ENCODE measurements at places on chromosomes 6 and 20.

- DNase-seq, result no peak
Observed at GRCh38 chr6:13550656-13551055, 23.7 kb upstream of the SIRT5 start.

DNA sequence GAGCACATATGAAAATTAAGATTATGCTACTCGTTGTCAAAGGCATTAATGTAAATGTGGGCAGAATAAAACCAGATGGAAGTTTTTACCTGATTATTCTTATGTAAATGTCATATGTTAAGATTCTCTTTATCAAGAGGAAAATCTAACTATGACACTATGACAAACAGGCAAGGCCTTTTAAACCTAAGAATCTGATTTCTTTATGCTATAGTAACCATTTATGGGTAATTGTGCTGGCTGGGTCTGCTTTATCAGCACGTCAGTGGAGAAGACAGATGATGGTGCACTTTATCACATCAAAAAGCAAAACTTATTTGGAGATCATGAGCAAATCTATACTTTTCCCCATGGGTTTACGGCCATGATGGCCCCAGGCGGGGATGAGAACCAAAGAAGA, 412.0 kb upstream of the NOX3 start:
- DNase-seq, result no peak

DNA sequence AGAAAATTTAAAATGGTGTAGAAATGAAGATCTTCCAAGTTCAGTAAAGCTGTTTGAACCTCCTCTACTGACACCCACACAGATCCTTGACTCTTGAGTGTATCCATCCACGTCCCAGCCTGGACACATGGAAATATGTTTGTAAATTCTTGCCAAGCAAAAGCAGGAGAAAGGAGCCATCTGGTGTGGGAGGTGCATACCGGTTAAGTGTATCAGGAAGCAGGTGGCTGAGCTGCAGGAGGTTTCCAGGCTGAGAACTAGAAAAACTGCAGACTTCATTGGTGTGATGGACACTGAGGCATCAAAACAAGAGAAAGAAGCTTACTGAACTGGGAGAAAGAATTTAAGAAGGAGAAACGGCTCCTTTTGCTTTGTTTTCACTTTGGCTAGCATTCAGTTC, 229.9 kb upstream of the GRIK2 start:
- no peak for DNase-seq

GRCh38 chr6:1271071-1271763, 40.7 kb upstream of the FOXQ1 start:
- no peak for DNase-seq

GRCh38 chr6:2549834-2550233, 200.9 kb downstream of the MYLK4 start:
- no peak for DNase-seq

DNA sequence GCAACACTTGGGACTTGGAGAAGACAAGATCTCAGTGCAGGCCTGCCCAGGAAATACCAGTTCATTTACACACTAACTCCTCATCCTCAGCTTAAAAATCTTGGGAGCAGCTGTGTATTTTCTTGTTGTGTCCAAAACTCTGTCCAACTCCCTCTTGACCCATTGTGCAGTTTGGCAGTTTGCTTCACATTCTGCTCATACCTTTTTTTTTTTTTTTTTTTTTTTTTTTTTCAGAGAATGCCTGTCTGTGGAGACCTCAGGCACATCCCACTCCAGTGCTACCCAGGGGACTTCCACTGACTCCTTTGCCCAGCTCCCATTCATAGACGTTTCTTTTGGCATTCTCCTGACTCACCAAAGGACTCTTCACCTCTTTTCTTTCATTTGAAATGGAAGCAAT, 265.8 kb upstream of the TCF21 start:
- DNase-seq, result no peak

DNA sequence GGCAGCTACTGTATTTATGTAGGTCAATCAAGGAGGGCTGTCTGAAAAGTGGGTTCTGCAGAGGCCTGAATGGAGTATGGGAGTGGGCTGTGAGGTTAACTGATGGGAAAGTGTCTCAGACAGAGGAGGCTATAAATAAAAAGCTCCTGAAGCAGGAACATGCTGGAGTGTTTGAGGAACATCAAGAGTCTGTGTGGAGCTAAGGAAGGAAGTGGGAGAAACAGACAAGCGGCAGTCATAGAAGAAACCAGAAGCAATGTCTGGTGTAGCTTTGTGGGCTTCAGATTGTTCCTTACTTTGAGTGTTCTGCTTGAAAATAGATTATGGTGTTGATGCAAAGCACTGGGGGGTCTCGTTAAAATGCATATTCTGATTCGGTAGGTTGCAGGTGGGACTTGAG, 101.5 kb upstream of the OGFRL1 start:
- DNase-seq, result no peak

GRCh38 chr20:35207950-35208611, 18.4 kb upstream of the MMP24 start:
- peak; percentile 65 for DNase-seq

- DNase-seq, result no peak
Observed at GRCh38 chr6:20691185-20691584, 156.9 kb downstream of the CDKAL1 start.

DNA sequence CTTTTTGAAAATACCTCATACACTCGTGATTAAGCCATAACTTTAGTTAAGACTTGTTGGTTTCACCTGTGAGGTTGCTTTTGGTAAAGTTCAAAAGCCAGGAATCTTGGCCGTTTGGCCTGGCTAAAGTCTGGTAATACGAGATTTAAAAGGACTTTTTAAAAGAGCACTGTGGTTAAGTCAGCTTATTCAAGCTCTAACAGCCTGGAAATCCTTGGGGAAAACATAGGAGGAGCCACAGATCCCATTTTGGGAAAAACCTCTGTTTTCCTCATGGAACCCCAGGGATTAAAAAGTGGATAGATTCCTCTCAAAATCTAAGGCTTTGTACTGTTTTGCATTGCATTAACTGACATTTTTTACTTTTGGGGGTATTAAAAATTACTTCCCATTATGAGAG, 13.7 kb upstream of the SLC22A16 start:
- DNase-seq, result no peak

GRCh38 chr6:78867020-78867369, 356 bp upstream of the IRAK1BP1 start:
- DNase-seq, result no peak

- DNase-seq, result no peak
Observed at GRCh38 chr6:130982135-130982534, 80.9 kb downstream of the EPB41L2 start.

DNA sequence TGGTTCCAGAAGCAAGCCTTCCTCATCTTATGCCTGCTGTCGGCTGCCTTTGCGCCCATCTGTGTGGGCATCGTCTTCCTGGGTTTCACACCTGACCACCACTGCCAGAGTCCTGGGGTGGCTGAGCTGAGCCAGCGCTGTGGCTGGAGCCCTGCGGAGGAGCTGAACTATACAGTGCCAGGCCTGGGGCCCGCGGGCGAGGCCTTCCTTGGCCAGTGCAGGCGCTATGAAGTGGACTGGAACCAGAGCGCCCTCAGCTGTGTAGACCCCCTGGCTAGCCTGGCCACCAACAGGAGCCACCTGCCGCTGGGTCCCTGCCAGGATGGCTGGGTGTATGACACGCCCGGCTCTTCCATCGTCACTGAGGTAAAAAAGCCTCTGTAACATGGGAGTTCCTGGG, 366 bp downstream of the SLC22A1 start:
- DNase-seq, result no peak

GRCh38 chr6:75437421-75437891, 56.1 kb downstream of the FILIP1 start:
- DNase-seq, result no peak

DNA sequence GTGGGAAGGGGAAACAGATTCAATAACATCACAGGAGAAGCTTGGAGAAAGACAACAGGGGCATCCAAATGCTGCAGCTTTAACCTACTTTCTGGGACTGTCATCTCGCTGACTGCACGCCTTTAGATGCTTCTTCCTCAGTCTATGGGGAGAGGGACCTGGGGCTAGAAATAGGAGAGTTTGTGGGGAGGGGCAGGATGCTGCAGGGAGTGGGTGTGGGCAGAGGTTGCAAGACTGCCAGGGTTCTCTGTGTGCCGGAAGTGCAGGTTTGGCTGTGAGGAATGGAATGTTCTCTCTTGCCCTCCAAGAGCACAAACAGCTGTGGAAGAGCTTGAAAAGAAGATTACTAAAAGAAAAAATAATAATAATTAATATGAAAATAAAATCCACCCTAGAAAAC, 93.2 kb downstream of the FOXO3 start:
- no peak for DNase-seq

GRCh38 chr6:149410557-149410956, 10.5 kb downstream of the SUMO4 start:
- DNase-seq, result no peak

DNA sequence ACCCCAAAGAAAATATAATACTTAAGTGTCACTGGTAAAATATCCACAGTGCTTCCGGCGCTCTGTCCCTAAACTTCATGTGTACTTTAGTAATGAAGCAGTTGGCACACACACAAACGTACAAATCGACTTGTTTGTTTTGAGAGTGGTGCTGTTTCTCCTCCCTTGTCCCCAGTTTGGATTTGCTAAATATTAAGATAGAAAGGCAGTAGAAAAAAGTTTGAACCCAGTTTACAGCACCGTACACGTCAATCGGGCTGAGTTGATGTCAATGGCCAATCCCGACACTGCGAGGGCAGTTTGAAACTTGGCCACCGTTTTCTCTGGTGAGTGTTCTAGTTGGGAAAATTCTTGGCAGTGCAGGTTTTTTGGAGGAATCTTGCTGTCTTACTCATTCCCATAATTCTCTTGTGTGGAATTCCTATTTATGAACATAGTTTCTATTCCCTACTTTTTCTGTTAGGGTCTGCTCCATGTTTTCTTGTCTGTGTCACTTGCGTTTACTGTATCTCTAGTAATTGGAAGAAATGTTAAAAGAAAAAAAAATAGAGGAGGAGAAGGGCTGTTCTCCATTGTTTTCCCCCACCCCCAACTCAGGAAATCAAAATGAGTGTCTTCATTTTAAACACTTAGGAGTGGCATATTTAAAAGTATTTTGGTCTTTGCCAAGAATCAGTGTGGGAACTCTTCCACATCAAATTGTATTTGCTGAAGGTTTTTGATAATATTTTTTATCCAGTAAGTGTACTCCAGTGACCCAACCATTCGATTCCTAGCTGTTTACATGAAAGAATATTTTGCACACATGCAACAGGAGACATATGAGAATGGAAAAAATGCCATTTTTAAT, 72.3 kb downstream of the OR2B2 start:
- DNase-seq, result no peak

- DNase-seq, result no peak
Observed at GRCh38 chr6:1735239-1735803, 125.6 kb downstream of the FOXC1 start.

DNA sequence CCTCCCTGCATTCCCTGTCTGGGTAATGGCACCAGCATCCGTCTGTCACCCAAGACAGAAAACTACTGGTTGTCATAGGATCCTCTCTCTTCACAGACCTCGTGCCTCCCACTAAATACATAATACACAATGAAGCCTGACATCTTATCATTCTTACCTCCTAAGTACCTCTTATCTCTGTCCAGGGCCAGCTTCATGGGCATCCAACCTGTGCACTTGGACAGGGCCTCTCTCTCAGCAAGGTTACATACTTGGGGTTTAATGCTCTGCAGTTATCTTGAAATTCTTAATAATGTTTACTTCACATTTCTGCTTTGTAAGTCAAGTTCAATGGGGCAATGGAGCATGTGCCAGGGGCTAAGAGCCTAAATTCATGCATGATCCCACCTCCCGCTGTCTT, 30.8 kb upstream of the KLHL31 start:
- DNase-seq, result no peak

DNA sequence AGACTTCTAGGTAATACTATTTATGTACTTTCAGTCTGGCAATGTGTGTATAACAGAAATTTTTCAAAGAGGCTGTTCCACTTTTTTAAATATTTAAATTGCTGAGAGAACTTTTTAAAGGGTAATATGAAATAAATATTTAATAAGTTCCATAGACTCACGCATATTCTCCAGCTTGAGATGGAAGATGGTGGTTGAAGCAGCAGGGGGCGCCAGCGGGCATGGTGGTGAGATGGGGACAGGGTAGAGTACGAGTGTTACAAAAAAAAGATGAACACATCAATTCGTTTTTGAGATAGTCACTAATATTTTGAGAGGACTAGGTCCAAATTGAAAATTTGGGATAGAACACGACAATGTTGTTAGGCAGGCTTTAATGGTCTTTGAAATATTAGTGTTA, 68.4 kb downstream of the RSPO3 start:
- DNase-seq, result peak; percentile 45

DNA sequence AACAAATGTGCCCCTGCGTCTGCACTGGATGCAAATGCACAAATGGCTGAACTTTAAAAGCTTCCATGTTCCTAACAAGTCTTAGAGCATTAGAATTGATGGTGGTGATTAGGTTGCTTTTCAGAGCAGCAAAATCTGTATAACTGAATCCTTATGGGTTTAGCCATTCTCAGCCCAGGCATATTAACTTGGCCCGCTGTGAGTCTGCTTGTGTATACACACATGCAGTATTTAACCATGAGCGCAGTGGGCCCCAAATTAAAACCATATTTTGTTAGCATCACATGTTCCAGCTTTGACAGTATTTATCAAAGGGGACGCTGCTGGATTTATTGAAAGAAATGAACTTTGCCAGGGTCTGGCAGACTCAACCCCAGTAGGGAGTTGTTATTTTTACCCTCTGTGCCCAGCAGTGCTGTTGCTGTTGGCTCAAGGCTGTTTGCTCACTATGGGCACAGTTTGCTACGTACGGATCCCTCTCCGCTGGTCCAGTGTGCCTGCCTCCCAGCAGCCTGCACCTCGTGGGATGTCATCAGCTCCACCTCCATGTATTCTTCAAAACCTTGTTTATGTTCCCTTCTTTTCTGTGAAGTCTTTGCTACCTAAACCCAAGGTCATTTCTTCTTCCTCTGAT, 144.7 kb downstream of the QRSL1 start:
- DNase-seq, result no peak

DNA sequence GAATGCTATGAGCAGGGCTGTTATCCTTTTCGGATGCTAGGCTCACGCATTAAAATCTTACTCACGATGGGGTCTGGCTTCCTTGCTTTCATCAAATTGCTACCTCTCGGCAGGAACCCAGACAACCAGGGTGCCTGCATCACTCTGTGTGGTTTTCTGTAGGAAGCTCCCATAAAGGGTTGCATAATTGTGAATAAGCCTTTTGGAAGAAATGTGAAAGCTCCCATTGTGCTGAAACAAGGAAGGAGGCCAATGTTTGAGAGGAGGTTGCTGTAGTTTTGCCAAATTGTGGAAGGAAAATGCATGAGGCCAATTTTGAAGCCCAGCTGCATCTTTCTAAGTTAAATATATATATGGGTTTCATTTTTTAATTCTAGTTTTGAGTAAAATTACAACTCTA, 615.5 kb downstream of the C6orf118 start:
- DNase-seq, result no peak

GRCh38 chr20:32312718-32313424, 35.4 kb downstream of the KIF3B start:
- DNase-seq, result no peak

DNA sequence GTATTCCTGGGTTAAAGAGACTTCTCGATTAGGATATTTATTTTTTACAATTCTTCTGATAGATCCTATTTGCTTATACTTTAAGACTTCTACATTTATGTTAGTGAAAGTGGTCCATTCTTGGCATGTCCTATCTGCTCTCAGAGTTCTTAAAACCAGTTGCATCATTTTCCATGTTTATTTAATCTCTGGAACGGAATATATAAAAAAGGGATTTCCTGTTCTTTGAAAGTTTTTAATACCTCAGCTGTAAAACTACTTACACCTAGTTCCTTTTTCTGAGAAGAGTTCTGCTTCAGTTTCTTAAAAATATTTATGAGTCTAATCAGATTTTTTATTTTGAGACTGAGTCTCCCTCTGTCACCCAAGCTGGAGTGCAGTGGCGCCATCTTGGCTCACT, 18.0 kb upstream of the MYL9 start:
- no peak for DNase-seq

Measured in stimulated activated CD4-positive, alpha-beta T cell treated with anti-CD3 and anti-CD28 coated beads, Interleukin-1b, Interleukin-23, amount 100 ng/mL, for 24 hours (primary cell).